ENCODE measurements at places on chromosomes 7 and 10.

DNA sequence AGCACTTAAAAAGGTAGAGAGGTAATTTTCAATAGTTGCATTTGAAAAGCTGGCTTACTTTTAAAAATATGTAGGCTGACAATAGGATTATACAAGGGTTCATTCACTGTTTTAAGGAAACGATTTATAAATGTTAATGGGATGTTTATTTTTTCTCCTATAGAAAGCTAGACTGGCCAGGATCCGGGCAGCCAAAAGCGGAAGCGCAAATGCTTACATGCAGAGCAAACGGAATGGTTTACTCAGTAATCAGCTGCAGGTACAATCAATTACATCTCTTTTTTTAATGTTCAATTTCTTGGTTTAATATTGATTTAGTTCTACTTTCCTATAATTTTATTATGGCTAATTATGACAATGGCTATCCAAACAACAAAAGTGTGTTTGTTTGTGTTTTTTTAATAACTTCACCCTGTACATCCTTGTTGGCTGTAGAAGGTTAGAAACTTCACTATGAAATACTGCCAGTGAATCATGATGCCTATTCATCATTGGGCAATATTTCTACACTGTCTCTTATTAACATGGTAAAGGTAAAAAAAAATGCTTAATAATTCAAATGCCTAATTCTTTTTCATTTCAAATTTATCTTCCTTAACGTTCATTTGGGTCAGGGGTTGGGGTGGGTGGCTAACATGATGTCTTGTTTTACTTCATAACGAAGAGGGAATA lies 116.4 kb downstream of the TSPAN12 start:
- no peak for DNase-seq

- DNase-seq: peak; percentile 44
These were observed 41.5 kb upstream of the BNIP3 start for GRCh38 chr10:132023092-132023811.

GRCh38 chr7:124089621-124090020 lies 56.8 kb upstream of the TMEM229A start:
- DNase-seq: no peak

DNA sequence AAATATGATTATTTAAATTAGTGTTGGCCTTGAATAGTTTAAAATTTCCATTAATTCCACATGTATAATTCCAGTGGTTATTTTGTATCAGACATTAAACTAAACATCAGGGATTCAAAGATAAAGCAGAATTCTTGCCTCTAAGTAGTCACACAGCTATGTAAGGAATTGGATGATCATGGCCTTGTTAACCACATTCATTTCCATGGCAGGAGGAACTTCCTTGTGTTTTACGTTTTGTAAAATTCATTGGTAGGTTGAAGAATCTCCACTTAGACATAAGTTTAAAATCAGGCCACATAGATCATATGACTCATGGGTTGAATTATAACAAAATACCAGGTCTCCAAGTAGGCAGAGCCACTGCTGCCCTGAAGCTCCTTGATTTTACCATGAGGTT lies 289.7 kb downstream of the PLXDC2 start:
- no peak for DNase-seq

Measured in stimulated activated CD8-positive, alpha-beta memory T cell treated with anti-CD3 and anti-CD28 coated beads, Interleukin-4, amount 100 ng/mL, for 1 hour (primary cell).